ENCODE measurements at places on chromosomes 5 and 9.

DNA sequence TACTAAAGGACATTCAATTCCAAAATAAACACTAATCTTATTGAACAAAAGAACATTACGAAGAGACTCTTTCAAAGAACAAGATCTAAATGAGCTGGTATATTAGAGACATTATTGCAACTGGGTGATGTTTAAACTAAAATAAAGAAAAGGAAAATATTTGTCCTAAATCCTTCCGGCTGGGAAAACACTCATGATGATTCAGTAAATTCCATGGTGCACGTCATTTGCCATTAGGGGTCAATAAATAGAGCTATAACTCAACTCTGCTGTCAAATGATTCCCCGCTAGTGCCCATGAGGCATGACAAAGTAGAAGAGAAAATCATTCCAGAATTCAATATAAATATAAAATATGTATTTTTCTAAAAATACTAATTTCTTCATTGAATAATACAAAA lies 565.5 kb upstream of the TUSC1 start:
- DNase-seq, result peak; percentile 50

GRCh38 chr5:177113566-177114424 lies 19.8 kb upstream of the NSD1 start:
- peak; percentile 66 for DNase-seq

DNA sequence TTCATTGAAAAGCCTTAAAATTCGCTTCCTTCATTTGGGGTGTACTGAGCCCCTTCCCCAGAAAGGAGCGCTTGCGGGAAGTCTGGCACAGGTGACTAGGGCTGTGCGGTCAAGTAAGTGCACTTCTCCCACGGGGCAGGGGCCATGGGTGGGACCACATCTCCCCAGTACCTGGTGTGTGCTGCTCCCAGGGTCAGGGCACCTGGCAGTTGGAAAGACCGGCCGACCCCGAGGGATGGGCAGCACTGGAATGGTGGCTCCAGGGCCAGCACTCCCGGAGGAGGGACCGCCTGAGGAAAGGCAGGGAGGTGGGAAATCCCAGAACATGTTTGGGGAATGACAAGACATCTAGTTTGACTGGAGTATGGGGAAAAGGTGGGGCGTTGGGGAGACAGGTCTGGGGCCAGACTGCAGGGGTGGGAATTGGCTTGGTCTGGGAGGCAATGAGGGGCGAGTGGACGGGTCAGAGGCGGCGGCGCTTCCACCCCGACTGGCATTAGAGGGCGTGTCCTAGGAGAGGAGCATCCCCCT lies 727 bp upstream of the GLIPR2 start:
- DNase-seq, result no peak

DNA sequence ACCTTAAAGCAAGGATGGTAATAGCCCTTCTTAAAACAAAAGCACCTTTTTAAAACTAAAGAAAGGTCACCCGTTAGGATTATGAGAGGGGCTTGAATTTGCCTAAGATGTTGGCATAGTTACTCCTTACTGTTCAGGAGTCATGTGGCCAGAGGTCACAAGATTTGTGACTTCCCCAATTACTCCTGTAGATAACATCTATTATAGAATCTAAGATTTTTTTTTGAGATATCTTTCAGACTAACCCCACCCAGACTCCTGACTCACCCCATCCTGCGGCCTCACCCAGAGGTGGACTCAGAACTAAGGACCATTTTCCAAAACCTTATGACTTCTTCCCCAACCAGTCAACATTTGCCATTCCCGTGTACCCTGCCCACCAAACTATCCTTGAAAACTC lies 2.4 kb downstream of the CD180 start:
- DNase-seq, result no peak

- DNase-seq, result peak; percentile 23
These were observed 10.5 kb downstream of the NR2F1-AS1 start for GRCh38 chr5:93570294-93571113.

DNA sequence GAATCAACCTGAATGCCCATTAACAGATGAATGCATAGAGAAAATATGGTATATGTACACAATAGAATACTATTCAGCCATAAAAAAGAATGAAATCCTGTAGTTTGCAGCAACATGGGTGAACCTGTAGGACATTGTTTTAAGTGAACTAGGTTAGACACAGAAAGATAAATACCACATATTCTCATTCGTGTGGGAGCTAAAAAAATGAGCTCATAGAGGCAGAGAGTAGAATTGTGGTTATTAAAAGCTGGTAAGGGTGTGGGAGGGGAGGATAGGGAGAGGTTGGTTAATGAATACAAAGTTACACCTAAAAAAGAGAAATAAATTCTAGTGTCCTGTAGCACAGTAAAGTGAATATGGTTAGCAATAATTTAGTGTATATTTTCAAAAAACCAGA lies 23.5 kb downstream of the PTTG1 start:
- DNase-seq, result no peak

GRCh38 chr5:80070338-80071056 lies 35.3 kb downstream of the THBS4 start:
- no peak for DNase-seq

DNA sequence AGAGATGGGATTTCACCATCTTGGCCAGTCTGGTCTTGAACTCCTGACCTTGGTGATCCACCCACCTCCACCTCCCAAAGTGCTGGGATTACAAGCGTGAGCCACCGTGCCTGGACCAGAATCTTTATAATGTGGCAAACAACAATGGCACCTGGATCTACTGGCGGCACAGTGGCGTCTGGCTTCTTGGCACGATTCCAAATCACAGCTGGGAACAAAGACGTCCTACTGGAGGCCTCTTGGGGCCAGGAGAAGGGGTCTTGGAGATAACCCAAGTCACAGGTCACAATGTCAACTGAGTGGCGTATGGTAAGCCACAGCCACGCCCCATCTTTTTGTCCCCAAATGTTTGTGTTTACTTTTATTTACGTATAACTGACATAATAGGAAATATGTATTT lies 77.8 kb upstream of the RAPGEF1 start:
- DNase-seq, result no peak

- no peak for DNase-seq
These were observed 306.2 kb downstream of the PIK3R1 start for GRCh38 chr5:68521776-68522175.

- DNase-seq, result no peak
These were observed 687.3 kb upstream of the ST8SIA4 start for GRCh38 chr5:101590384-101590783.

DNA sequence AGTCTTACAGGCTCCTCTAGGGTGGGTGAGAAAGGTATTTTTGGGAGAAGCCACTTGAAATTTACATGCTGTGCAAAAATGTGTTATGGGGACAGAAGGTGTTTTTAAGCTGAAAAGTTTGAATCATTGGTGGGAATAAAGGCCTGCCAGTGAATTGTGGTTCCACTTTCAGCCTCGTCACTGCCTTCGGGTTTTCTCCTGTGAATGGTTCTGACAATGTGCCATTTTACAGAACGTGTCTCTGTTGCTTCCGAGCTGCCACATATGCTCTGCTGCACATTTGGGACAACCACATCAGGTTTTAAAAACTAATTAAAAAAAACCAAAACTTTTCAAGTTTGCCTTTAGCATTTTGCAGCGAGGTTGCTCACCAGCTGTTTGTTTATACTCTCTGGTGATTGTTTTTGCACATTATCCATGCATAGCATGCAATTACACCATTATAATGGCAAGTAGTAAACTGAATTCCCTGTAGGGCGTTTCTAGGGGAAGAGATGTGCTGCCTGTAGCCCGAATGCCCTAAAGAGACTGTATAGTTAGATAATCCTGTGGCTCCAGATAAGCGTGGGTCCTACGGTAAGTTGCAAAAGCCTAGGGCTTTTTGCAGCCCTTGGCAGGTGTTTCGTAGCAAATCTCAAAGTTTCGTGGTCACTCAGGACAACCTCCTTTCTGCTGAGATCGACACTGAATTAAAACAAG lies 40.1 kb upstream of the SUB1 start:
- DNase-seq, result no peak

GRCh38 chr5:86909418-86910295 lies 291.9 kb downstream of the COX7C start:
- DNase-seq, result peak; percentile 80

DNA sequence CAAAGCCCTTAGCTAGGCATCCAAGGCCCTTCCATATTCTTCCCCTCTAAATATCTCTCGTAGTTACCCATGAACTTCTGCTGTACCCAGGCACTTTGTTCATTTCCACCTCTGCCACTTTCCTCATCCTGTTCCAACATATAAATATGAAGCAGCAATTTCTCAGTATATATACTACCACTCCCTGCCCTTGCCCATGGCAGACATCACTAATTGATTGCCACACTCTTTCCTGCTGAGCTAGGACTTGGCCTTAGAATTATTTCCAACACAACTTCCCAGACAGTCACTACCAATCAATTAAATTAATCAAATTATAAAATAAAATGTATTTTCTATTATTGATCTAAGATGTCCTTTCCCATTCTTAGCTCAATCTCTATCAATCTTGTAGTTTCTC lies 8.5 kb downstream of the INSYN2B start:
- DNase-seq, result no peak

GRCh38 chr5:132023258-132024116 lies 12.0 kb upstream of the ACSL6 start:
- DNase-seq, result no peak

GRCh38 chr5:154291917-154292316 lies 101.4 kb downstream of the GALNT10 start:
- DNase-seq, result no peak

- no peak for DNase-seq
These were observed 36.4 kb upstream of the NKX2-5 start for GRCh38 chr5:173271419-173271818.

- no peak for DNase-seq
These were observed 190.9 kb upstream of the GNA14 start for GRCh38 chr9:77838986-77839385.

GRCh38 chr5:32027717-32028458 lies 146.2 kb downstream of the GOLPH3 start:
- peak; percentile 98 for DNase-seq

- no peak for DNase-seq
These were observed 175.7 kb downstream of the FRMD3 start for GRCh38 chr9:83362341-83362995.

DNA sequence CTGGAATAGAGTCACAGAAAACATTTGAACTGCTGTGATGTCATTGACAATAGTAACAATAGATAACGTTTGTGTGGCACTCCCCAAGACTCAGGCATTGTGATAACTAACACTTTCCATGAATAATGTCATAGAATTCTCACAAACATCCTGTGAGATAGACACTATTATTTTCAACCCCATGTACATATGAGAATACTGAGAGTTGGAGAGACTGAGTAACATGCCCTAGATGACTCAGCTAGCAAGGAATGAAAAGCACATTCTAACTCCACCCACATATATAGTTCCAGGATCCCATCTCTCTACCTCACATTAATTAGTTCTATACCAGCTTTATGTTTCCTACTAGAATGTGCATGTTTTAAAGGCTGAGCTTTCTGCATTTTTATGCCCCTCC lies 71.4 kb downstream of the ASTN2 start:
- DNase-seq, result peak; percentile 1

DNA sequence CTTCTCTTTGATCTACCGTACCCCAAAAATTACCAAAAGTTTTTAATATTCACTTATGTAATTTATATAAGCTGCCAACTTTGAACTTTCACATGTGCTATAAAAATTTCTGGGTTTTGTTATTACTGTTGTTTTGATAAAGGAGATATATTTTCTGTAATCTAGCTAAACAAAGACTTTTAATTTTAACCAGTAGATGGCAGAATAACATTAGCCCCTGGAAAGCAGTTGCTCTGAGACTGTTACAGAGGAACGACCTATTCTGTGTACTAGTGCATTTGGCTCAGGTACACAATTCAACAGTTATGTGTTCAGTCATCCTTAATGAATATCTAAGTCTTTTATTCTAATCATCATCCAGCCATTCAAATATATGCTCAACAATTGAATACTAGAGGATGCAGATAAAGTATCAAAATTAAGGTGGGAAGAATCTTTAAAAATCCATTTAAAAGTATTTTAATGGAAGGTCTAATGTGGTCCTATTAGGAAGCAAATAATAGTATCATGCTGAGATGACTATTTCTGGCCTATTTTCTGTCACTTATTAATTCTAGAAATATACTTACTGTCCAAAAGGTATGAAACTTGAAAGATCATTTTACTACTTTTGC lies 8.6 kb downstream of the KLHL9 start:
- DNase-seq, result peak; percentile 51

- DNase-seq, result peak; percentile 32
These were observed 173.6 kb downstream of the MUSK start for GRCh38 chr9:110842169-110842568.
